ENCODE measurements at places on chromosomes 6 and 20. TPM values are rescaled to one million over a fixed set of nuclear protein-coding genes. Genes with fewer than 3 reads are reported as not detected.

Gene SIRT5
- 4.8 TPM for total RNA-seq

Gene BTN1A1
- total RNA-seq, result not detected

Gene GSTA3
- total RNA-seq, result not detected

Gene GJA1
- 248 TPM for total RNA-seq

Gene SPINT4
- not detected for total RNA-seq

- no peak for DNase-seq
Observed at GRCh38 chr6:48318670-48319069, 207.7 kb upstream of the PTCHD4 start.

GRCh38 chr6:164183556-164184123 is 769.1 kb downstream of the QKI start:
- DNase-seq, result no peak

DNA sequence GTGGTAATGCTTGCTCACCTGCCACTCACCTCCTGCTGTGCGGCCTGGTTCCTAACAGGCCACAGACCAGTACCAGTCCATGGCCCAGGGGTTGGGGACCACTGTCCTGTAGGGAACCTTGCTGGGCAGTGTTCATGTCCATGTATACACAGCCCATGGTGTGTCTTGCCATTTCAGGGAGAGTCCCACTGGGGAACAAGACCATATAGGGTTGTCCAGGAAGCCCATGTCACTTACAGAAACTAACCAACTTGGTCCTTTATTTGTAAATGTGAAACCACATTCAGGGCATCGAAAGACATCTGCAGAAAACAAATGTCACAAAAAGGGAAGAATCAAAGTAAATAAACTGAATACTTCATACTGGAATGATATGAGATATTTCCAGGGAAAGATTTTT is 179.1 kb downstream of the NFATC2 start:
- no peak for DNase-seq

GRCh38 chr6:27872642-27873020 is 39.6 kb downstream of the OR2B2 start:
- DNase-seq, result no peak

GRCh38 chr6:36957773-36958271 is 3.3 kb downstream of the PI16 start:
- DNase-seq, result no peak
